ENCODE measurements at places on chromosomes 3 and 15.

GRCh38 chr3:30320392-30320791 lies 286.0 kb upstream of the TGFBR2 start:
- DNase-seq = no peak

DNA sequence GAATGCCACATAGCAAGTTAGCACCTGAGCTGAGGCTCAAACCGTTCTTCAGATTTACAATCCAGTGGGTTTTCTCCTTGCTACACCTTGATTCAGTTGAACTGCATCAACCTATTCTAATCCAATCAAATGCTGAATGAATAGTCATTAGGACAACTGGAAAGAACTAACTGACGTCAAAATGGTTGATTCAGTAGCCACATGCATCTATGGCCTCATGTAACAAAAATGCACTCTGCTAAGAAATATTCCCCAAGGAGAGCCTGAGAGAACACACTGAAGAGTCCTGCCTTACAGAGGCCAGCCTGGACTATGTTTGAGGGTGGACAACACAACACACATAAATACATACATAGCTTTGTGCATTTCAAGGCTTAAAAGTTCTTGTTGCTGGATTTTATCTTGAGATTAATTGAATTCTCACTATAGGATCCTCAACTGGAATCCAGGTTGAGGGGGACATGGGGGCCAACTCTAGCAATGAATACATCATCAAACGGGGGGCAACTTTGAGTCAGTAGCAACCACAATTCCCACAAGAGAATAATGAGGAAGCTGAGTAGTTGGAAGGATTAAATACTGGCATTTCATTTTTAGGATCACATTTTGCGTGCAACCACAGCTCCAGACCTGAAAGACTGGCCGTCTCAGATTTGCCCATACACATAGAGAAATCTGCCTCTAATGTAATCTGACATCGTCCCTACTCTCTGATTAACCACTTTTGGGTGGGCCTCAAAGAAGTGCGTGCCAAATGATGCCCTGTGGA lies 280.2 kb upstream of the ICE2 start:
- DNase-seq = no peak

DNA sequence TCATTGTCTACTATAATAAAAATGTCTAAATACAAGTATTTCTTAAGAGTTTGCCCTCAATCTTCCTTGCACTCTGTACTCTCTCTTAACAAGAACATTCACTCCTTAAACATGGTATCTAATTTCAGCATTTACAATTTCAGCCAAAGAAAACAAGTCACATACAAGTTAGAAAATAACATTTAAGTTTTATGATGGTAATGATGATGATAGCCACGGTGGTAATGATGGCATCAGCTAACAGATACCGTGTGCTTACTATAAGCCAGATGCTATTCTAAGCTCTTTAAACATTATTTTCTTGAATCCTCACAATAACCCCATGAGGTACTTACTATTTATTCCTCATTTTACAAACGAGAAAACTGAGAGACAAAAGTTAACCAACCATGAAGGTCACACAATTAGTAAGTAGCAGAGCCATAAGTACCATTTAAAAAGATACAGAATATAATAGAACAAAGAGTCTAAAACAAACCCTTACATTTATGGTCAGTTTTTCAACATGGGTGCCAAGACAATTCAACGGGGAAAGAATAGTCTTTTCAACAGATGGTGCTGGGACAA lies 7.4 kb downstream of the SPICE1 start:
- DNase-seq = no peak

DNA sequence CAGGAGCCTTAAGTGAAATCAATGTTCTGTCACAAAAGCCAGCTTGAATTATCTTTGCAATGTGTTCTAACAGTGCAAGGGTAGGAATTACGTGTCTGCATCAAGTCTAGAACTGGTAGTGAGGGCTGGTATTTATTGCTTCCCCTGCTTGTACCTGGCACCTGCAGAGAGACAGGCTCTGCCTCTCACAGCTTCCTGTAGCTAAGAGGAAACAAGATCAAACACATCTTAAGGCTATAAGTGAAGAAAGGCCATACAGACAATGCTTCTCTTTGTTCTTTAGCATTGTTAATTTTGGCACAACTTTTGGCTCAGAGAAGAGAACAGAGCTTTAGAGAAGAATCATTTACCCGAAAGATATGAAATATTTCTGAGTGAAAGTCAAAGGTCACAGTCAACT lies 479.9 kb downstream of the GRM7 start:
- DNase-seq = no peak

DNA sequence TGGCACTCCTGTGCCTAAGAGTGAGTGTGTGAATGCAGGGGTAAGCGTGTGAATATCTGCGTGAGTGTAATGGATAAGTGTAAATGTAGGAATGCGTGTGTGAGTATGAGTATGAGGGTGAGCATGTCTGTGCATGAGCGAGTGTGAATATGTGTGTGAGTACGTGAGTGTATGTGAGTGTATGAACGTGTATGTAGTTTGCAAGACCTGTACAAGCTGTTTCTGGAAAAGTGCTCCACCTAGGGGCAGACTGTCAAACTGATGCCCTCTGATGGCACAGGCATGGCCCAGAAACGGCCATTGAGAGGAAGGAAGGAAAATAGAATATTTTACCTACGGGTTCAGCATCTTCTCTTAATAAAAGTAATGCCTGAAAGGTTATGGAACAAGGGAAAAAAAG lies 24.4 kb upstream of the FRMD4B start:
- DNase-seq = peak; percentile 82

DNA sequence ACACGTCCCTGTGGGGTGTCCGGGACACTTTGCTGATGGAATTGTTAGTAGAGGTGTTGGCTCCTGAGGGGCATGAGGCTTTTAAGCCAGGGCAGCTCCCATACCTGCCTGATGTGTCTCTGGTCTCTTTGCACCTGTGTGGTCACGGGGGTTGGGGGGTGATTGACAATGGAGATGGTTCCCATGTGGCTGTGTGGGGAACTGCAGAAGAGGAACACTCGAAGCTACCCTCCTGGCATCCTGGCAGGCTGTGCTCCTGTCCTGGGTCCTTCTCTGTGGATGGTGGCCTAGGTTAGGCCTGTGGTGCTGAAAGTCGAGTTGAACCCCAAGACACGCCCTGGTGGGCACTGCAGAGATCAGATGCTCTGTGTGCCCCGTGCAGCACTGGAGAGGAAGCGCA lies 73.4 kb downstream of the HMCES start:
- no peak for DNase-seq

DNA sequence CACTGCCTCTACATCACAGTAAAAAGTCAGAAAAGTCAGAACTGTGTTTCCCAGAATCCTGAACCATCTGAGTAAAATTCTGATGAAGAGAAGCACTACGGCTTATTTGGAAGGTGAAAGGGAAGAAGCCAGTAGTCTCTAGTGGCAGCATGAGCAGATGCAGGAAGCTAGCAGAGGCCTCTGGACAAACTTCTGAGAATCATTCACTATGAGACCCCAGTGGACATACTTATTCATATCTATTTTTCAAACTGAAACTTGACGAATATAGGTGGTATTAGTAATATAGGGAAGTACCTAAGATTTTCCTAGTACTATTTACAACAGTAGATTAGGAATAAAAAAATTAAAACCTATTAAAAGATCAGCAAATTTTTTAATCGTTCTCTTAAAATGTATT lies 272.8 kb upstream of the TTC14 start:
- no peak for DNase-seq

DNA sequence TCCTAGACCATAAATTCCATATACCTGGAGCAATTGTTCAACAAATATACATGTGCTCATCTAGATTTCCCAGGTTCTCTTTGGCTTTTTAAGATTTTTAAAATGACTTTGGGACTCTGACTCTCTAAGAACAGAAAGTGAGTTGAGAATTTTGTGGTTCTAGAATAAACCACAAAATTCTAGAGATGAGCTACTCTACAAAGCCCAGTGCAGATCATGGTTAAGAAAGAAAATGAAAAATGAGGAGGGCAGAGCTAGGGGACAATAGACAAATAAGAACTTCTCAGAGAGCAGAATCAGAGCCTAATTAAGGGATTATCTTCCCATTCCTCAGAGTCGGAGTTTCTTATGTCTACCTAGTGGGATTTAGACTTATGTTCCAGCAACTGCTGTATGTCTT lies 694.7 kb downstream of the ZNF385D start:
- DNase-seq = no peak

DNA sequence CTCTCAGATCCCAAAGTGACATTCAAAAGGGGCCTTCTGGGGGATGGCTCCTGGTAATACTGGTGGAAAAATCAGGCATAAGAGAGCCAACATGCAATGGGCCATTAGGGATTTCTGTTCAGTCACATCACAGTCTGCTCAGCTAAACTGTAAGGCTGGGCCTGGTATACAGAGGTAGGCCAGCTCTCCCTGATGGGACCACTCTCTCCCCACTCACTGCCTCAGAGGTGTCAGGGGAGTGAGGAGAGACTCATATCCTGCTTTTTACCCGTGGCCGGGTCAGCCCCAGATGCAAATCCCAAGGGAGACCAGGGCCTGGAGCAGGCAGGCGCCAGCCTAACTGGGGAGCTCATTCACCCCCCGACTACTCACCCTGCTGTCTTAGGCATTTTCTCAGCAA lies 48.1 kb upstream of the TPM1 start:
- no peak for DNase-seq

DNA sequence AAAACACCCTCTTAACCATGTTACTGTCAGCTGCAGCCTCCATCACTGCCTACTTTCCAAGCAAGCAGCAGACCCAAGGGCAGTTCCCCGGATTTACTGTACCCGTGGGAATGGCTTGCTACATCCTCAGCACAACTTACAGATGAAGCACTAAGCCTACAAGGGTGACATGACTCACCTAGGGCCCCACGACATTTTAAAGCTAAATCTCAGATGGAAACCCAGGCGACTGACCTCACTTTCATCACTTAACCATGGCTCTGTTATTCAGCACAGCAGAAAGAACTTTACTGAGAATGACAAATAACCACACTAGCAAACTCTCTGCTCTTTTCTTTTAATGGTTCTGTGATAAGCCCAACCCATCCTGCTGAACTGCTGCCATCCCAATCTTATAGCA lies 65.6 kb downstream of the SUMF1 start:
- no peak for DNase-seq

- no peak for DNase-seq
Observed at GRCh38 chr15:78757636-78757905, 53.7 kb downstream of the ADAMTS7 start.

GRCh38 chr3:115975796-115976195 lies 352.5 kb downstream of the GAP43 start:
- DNase-seq = no peak

DNA sequence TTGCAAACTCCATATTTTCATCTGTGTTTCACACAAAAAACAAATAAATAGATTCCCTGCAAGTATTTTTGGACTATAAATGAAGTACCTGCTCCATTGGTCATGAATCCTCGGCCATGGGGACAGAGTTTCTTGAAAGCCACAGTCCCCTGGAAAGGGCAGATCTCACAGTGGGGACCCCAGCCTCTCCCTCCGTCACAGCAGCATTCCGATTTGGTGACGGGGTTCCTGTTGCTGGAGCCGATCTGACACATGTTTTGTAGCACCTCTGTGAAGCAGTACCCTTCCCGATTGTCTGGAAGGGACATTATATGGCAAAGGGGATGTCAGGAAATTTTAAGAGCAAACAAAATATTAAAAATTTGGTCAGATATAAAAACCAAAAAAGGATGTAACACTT lies 96.2 kb downstream of the DUT start:
- no peak for DNase-seq

GRCh38 chr3:189710620-189711402 lies 79.6 kb downstream of the TP63 start:
- no peak for DNase-seq

DNA sequence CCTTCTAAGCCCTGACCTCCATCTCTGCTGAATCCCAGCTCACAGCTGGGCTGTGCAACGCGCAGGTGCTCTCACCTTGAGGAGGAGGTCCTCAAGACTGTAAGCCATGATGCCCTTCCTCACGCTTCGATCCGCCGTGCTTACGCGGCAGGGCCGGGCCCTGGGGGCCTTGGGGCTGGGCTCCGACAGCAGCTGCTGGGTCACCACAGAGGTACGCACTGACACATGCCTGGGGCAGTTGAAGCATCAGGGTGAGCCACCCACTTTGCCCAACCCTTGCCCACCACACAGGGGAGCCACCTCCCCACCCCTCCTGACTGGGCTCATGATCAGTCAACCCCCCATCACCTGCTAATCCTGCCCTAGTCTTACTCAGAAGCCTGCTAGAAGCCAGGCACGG lies 3.1 kb downstream of the CIDEC start:
- no peak for DNase-seq

DNA sequence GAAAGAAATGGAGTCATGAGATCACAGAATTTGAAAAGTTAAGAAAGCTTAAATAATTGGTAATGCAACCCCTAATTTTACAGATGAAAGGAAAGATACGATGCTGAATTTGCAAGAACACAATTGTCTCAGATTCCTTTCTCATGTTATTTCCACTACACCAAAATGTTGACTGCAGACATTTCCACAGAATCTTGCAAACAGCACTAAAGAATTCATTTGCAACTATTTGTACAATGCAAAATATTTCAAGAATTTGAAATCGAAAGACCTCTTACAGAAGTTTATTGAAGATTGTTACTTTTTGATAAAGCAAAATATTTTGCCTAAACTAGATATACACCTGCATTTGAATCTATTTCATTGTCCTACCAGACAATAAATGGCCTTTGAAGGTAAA lies 194.1 kb upstream of the KCNMB2 start:
- DNase-seq = no peak

GRCh38 chr3:120064641-120065040 lies 29.6 kb downstream of the GSK3B start:
- no peak for DNase-seq

- no peak for DNase-seq
Observed at GRCh38 chr3:9649791-9650521, 651 bp downstream of the MTMR14 start.

DNA sequence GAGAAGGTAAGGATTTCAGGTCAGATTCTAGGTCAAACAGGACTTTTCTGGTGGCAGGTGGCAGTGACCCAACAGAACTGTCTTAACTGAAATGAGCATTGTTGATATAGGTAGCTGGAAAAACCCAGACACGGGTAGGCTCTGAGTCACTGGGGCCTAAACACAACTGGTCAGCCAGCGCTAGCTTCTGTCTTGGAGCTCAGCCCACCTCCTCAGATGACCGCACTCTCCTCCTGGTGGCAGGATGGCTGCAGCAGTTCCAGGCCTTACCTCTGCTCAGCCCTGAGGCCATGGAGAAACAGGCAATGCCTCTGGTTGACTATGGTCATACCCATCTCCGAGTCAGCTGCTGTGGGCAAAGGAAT lies 61.1 kb upstream of the GATA2 start:
- no peak for DNase-seq

GRCh38 chr3:139670196-139670595 lies 7.6 kb downstream of the NMNAT3 start:
- DNase-seq = no peak

GRCh38 chr3:121651684-121652083 lies 9.0 kb downstream of the HCLS1 start:
- no peak for DNase-seq

DNA sequence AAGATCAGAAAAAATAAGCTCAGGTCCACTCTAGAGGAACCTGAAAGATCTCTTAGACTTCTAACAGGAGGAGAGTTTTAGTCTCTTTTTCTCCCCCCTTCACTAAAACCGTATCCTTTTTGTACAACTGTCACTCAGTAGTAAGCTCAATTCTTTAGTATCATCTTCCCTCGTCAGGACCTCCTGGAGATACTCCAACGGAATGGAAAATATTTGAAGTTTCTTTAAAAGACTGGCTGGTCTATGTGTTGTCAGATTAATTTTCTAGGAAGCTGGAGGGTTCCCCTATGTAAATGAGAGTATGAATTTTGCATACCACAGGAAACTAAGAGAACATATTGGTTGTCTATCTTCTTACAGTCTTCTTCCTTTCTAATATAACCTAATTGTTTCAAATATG lies 747.7 kb upstream of the CBLB start:
- no peak for DNase-seq

- no peak for DNase-seq
Observed at GRCh38 chr3:44960387-44961026, 15.5 kb downstream of the ZDHHC3 start.

All from activated CD8-positive, alpha-beta memory T cell treated with anti-CD3 and anti-CD28 coated beads for 24 hours (primary cell).